Stimulated activated CD4-positive, alpha-beta T cell treated with anti-CD3 and anti-CD28 coated beads, Interleukin-12 subunit alpha, Interleukin-12 subunit beta, amount 100 ng/mL, for 48 hours (primary cell): ENCODE measurements at places on chromosomes 6 and 20.

- DNase-seq, result no peak
Measured at GRCh38 chr6:158638324-158638854, 6.2 kb downstream of the DYNLT1 start.

DNA sequence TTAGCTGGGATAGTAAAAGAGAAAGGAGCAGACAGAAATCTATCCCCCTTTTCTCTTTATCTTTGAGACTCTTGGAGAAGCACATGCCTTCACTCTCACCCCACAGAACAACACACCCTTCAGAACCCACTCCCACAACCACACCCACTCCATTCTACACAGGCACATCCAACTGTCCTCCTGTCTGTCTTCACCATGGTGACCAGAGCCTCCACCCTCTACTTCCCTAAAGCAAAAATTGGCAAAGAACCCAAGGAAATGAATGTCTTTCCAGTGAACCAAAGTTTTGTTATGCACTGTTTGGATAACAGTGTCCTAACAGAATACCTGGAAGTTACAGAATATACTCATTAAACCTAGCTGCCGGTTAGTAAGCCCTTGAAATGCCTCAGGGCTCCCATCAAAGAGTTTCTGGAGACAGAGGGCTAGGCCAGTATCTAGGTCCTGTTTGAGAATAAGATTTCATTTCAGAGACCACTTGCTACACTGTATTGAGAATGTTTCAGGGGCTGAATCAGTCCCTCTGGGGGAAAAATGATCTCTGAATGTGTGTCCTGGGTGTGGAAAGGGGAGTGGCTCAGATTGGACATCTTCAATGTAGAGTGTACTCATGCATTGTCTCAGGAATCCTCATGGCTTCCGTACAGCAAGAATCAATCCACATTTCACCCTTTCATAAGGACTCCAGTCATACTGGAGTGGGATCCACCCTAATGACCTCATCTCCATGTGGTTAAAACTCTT, 101.1 kb downstream of the LY86 start:
- no peak for DNase-seq

DNA sequence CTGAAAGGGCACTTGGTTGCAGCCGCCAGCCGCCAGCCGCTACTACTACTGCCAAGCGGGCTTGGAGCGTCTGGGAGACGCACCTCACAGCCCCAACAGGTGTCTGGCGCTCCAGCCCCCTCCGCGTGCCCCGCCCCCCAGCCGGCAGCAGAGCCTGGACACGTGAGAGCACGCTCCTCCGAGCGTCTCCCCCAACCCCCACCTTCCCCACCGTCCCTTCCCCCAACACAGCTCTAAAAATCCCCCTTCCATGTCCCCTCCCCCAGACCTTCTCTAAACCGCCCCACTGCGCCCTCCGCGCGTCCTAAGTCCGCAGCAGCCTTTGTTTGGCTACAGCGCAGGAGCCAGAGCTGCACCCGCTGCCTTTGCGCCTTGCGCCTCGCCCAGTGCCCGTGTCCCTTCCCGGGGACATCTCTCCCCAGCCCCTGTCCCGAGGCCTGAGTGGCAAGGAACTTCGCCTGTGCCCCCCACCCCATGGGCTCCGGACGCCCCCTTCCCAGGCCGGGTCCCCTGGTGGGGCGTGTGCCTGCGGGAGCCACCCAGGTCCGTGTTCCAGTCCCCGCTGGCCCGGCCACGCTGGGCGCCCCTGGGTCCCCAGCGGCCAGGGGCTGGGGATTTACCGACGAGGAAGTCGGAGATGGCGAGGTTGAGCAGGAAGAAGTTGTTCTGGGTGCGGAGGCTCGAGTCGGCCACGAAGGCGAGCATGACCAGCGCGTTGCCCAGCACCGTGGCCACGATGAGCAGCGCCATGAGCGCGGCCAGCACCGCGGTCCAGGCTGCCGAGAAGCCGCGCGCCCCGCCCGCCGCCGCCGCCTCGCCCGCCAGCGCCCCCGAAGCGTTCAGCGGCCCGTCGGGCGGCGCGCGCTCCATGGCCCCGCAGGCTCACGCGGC, 732 bp downstream of the HRH3 start:
- DNase-seq, result no peak

GRCh38 chr6:109678240-109678639, 12.8 kb downstream of the AK9 start:
- no peak for DNase-seq

DNA sequence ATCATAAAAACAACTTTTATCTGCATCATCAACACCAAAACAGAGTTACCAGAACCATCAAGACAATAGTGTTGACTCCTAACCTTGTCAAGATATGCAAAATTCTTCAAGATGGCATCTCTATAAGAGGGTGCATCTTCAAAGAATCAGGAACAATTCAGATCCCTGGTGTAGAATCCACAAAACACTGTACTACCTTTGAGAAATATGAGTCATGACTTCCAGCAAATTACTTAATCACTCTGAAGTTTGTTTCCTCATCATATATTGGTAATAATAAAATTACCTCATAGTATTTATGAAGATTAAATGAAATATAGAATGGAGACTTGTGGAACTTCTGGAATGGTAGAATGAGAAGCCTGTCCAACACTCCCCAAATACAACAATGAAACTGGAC, 221.3 kb upstream of the SUPT3H start:
- DNase-seq, result no peak

DNA sequence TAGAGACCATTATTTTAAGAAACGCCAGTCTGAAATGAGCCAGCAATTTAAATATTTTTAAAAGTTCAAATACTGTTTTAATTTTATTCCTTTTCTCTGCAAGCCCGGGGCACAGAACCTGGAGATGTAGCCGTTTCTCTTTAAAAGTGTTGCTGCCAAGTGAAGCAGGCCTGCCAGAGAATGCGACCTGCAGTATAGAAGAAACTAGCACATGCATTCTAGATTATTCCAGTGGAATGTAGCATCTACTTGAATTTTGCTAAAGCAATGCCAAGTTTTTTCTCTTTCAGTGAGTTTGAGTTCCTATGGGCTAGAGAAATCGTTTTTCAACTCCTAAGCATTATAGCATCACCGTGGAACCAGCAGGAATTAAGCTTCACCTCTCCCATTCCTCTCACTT, 101.3 kb downstream of the QRSL1 start:
- DNase-seq, result no peak

GRCh38 chr6:98942263-98942803, 5.4 kb downstream of the FBXL4 start:
- DNase-seq, result no peak

GRCh38 chr20:13455713-13456112, 183.0 kb downstream of the TASP1 start:
- no peak for DNase-seq

DNA sequence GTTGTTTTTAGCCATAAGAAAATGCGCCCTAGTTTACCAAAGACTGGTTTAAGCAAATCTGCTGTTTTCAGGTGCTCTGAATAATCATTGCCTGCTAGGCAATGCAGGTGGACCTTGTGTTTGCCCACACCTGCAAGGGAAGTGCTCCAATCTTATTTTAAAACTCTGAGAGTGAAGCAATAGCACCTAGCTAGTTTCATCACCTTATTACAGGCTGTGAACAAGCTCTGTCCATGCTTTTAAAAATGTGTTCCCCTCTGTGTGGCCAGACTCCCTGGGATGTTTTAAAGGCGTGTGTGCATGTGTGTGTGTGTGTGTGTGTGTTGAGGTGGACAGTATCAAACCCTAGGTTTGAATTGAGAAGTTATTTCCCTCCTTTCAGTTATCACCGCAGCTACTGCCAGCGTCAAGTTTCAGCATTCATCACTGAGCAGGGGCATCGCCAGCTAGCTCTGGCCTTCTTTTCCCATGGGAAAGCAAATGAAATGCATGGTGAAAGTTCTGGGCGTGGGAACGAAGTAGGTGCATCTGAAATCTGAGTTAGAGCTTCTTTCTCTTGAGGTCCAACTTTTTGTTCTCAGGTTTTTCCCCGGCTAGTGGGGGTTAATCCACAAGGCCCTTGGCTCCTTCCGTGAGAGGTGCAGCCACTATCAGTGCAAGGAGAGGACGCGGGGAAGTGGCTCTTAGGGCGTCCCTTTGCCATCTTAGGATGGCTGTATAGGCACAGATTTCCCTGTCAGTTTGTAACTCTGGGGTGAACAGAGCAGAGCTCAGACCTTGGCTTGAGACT, 30.8 kb downstream of the DUSP22 start:
- DNase-seq, result no peak

GRCh38 chr6:108294297-108294726, 542 bp upstream of the AFG1L start:
- no peak for DNase-seq

GRCh38 chr20:25008388-25009217, 16.1 kb upstream of the APMAP start:
- DNase-seq, result no peak

- no peak for DNase-seq
Measured at GRCh38 chr20:3739926-3740451, 7.5 kb downstream of the HSPA12B start.

DNA sequence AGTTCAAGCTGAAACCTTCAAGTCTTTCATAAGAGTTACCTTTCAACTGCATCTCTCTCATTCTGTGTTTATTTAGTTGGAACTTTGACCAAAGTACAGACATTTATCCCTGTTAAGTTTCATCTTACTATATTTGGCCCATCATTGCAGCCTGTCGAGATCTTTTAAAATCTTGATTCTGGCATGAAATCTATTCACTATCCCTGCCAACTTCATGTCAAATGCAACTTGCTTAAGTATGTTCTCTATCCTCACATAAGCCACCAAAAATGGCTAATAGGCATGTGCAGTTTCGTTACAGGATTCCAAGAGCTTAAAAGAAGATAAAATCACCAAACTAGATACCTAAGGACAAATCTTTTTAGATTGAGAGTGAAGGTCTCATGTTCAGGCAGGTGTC, 117.5 kb upstream of the KCNQ5 start:
- DNase-seq, result no peak

DNA sequence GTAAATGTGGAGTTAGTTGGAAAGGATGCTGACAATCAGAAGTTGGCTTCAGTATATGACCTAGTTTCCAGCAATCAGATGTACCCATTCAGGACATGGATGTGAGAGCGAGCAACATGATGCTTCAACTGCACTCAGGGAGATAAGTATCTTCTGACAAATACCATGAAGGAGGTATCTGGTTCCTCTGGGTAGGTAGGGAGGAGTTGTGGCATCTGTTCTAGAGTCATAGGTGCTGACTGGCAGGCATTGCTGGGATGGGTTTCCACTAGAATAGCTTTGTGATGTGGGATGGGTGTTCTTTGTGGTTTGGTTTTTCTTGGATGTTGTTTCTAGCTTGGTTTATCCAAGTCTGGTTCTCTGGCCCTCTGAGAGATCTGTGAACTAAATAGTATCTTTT, 3.9 kb upstream of the REV3L start:
- DNase-seq, result no peak

DNA sequence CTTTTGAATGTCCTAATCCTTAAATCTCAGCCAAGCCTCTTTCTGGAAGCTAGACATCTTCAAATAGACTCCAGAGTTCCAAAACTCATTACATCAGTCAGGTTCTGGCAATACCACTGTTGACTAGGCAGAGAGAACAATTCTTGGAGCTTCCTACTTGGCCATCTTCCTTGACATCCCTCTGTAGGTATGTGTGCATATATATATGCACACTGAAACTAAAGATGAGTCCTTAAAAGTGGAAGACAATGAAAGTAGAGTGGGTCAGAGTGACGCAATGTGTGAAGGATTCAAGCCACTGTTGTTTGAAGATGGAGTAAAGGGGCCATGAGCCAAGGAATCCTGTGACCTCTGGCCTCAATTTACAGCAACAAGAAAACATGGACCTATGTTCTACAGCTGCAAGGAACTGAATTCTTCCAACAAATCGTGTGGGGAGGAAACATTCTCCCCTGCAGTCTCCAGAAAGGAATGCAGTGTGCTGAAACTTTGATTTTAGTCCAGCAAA, 18.7 kb upstream of the DUSP22 start:
- no peak for DNase-seq

- no peak for DNase-seq
Measured at GRCh38 chr6:141265756-141266623, 866.7 kb upstream of the GJE1 start.

DNA sequence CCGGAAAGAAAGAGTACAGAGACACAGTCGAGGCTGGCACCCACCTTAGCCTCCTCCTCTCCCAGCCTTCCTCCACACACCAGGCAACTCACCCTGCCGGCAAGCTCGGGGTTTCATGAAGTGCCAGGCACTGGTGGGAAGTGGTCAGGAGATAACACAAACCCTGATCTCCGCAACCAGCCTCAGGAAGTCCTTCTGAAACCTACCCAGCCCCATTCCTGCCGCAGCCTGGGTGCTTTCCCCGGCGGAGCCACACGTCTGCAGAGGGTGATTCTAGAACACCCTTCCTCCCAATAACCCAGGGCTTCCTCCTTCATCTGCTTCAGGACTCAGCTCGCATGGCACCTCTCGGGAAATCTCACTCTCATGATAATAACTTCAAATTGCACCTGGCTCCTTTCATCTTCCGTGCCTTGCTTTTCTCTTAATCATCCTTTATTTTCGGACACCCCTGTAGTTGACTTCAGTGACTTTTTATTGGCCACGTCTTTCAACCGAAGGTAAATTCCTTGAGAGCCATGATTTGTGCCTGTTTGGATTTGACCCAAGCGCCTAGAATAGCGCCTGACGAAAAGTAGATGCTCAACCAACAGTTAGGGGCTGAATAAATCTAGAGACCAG, 8.7 kb upstream of the HLA-E start:
- peak; percentile 58 for DNase-seq

- no peak for DNase-seq
Measured at GRCh38 chr20:14264869-14265268, 72.5 kb downstream of the FLRT3 start.

DNA sequence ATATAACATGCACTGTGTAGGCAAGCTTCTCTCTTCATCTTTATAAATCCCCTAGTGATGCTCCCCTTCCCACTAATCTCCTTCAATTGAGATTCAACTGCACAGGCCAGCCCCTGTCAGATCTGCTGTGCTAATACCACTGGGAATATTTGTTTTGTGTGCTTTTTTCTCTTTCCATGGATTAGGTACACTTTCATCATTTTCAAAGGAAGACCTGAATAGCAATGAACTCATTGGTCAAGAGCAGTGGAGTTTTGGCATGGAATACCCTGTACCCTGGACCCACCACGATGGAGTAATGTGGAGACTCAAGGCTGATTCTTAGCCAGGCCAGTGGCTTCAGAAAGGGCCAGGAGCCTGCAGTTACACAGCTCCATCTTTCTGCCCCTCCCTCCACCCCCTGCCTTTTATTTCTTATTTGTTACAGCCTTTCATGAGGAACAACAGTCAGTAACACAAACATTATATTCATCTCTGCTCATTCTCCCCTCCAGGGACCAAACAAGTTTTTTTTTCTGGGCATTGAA, 75.4 kb upstream of the KCNG1 start:
- no peak for DNase-seq

GRCh38 chr6:130794010-130794697, 33.1 kb upstream of the SMLR1 start:
- no peak for DNase-seq

- no peak for DNase-seq
Measured at GRCh38 chr6:110529355-110529754, 52.9 kb upstream of the SLC22A16 start.
